ENCODE measurements at places on chromosomes 3 and 15.

DNA sequence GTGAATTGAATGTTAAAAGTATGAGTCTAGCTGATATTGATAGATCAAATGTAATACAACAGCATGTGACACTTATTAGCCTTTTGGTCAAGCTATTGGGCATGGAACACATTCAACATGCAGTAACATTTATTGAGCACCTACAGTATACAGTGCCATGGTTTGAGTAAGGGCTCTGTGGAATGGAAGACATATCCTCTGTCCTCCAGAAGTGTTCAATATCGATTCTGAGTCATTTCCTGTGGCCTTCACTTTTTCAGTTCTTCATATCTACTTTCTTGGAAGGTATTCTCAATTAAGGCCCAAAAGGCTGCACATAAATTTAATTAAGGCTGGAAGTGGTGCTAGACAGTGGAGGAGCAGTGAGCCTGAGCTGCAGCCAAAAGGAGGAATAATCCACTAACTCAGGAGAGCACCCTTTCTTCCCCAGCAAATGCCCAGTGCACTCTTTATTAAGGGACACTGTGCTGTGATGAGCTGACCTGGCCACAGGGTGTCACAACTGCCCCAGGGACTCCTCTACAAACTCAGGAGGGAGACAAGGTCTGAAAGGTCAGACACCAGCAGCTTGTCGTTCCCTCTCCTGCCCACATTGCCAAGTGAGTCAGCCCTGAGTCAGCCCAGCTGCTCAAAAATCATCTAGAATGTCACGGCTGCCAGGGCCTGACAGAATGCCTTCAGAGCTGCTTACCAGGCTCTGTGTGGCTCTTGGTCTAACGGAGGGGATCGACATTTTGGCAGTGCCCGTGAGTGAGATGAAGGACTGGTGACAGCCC is 544.8 kb downstream of the AGBL1 start:
- no peak for DNase-seq

GRCh38 chr3:99396651-99397275 is 241.6 kb upstream of the COL8A1 start:
- no peak for DNase-seq

DNA sequence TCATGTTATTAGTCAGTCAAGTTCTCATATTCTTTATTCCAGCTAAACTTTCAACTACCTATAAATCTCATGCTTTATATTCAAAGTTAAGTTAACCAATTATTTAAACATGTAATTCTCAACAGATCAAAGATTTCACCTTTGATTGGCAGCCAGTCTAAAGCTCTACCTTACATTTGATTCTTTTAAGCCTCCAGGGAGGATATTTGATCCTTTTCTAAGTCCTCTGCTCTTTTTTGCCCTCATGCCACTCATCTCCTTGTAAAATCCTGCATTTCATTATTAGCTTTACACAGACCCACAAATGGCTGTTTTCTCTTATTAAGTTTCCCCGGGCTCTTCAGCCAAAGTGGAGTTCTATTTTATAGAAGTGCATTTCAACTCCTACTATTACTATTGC is 134.1 kb downstream of the NLGN1 start:
- no peak for DNase-seq

GRCh38 chr3:112770032-112770626 is 76.5 kb downstream of the CD200R1L start:
- no peak for DNase-seq

GRCh38 chr15:66899555-66900350 is 165.6 kb upstream of the SMAD3 start:
- DNase-seq, result no peak

DNA sequence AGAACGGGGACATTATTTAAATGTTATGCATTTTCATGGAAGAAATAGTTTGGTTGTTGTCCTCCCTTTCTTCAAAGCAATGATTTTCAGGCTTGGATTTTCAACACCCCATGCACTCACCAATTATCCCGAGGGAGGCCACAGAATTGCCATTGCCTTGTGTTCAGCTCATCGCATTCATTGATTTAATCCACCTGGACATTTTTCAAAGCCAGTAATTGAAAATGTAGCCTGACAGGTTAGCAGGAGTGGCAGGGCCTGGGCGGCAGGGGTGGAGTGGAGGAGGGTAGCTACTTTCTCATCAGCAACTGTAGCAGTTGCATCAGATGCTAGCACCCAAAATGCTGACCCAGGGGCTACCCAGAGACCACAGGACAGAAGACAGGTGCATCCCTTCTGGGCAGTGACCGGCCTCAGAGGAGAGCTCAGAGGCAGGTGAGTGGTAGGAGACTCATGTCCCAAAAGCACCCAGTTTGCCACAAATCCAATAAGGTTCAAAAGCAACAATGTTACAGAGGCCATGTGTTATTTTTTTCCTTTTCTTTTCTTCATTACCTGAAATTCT is 242.4 kb downstream of the CD47 start:
- no peak for DNase-seq

GRCh38 chr15:81886080-81886479 is 159.7 kb downstream of the MEX3B start:
- DNase-seq, result no peak

DNA sequence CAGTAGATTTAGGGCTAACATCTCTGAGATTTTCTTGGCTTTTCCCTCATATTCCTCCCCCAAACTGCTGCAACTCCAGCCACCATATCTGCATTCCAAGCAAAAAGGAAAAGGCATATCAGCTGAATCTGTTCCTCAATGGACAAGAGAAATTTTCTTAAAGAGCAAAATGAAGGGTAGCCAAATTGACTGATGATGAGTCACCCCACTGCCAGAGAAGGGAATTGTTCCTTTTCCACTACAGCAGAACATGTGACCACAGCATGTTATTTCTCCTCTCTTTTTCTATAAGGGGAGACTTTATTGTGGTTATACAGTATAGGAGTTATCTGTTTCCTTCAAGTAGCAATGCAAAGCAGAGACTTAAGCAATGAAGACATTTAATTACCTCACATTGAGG is 172.5 kb downstream of the MTHFS start:
- no peak for DNase-seq

- no peak for DNase-seq
These were observed 10.5 kb upstream of the CCDC54 start for GRCh38 chr3:107366766-107367165.

DNA sequence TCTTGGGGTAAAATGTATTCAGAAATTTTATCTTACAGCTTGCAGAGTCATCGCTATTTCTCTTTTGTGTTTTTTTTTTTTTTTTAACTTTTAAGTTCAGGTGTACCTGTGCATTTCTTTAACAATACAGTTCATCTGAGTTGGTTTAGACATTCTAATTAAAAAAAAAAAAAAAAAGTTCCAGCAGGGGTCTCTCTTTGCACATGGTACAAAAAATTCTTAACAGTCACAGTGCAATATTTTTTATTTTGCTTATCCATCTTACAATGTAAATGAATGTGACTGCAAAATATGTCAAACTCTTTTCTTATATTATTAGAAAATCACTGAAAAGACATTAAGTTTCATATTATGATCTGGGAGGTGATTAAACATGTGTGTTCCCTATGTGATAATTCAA is 47.5 kb upstream of the SLC9A9 start:
- no peak for DNase-seq

DNA sequence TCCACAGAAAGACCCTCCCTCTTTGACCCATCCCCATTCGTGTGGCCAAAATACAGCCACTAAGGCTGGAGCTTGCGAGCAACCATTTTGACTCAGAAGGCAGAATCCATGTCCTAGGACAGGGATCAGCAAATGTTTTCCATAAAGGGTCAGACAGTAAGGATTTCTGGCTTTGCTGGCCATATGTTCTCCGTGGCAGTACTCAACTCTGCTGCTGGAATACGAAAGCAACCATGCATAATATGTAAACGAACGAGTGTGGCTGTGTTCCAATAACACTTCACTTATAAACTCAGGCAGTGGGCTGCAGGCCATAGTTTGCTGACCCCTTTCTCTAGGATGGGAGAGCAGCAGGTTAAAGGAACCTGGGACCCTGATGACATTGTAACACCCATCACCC is 77.6 kb upstream of the WNT5A start:
- DNase-seq, result no peak

DNA sequence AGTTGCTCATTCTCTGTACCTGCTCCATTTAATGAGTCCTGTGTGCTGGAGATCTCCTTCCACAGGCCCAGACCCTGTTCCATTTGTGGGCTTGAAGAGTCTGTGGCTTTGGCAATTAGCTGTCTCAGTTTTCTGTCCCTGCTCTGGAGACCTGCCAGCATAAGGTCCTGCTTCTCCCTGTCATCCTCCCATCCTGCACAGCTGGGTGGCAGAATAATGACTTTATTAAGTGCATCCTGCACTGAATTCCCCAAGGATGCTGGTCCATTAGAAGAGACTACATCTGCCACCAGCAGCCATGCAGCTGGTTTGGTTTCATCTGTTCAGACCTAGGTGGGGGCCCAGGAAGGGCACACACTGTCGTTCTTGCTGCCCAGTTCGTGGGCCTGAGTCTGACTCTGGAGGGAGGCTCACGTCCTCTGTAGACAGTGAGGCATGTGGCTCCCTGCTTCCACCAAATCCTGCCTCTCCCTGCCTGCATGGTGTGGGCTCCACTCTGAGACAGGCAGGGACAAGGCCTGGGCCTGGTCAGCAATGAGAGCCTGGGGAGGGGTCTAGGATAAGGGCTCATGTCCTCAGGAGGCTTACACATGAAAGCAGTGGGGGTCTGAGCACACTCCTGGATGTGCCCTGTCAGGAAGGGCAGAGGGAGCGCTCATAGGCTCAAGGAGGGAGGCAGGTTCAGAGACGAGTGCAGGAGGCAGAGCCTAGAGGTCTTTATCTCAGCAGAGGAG is 78.4 kb upstream of the PRR23E start:
- DNase-seq, result no peak

DNA sequence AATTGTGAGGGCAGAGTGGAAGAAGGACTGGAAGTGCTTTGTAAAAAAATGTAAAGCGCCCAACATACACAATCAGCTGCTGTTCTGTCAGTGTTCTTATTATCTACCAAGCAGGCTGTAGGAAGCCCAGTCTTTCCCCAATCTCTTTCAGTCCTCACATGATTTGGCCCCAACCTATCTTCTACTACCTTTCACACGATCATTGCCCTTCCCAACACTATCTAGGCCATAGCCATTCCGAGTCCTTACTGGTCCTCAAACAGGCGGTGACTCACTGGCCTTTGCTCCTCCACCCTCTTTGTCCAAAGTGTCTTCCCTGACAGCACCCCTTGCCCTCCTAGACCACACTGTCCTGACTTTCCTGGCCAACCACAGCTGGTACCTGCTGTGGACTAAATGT is 861 bp upstream of the RFT1 start:
- no peak for DNase-seq

DNA sequence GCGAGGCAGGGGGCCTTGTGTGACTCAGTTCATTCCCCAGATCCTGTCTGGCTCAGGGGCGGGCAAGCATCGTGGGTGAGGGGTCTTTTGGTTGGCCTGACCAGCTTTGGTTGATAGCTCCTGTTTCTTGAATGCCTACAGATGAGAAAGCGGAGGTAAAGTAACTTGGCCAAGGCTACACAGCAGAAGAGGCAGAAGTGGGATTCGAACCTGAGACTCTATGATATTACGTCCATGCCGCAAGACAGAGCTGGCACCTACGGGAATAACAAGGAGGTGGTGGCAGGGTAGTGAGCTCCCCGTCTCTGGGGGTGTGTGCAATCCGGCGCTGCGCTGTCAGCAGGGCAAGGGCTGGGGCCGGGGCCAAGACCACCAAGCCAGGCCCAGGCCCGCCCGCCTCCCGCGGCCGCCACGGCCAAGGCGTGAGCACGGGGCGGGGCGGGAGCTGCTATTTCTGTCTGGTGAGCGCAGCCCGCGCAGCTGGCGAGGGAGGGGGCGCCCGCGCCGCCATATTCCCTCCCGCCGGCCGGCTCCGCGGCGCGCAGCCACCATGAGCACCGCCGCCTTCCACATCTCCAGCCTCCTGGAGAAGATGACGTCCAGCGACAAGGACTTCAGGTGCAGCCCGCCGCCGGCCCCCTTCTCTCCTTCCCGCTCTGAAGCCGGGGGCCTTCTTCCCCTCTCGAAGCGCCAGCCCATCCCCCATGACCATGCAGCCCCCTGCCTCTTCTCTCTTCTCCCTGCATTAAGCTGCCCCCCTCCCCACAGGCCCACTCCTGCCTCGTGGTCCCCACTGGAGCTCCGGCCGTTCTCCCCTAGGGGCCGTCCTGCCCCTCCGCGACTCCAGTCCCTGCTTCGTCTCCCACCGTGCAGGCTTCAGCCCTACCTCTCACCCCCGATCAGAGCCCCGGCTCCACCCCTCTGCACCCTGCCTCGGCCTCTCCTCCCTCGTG is at the start of gene CAND2:
Gene CAND2, plus strand, starts transcription at position 510 of the 953 bp plus-strand sequence. Its CDS starts 41 bp downstream, at position 551.
- DNase-seq, result no peak

- no peak for DNase-seq
These were observed 97.6 kb downstream of the MEX3B start for GRCh38 chr15:81948222-81948621.

DNA sequence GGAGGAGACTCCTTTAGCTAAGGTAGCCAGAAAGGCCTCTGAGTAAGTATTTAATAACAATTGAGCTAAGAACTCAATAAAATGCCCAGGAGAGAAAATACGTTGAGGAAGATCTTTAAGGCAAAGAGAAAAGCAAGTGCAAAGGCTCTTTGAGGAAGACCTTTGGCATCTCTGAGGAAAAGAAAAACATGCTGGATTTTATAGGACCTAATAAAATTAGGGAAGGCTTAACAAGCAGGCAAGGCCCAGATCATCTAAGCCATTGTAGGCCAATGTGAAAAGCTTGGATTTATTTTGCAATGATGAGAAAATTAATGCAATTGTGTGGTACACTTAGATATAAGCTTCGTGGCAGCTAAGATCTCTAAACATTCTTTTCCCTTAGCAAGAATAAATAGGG is 75.7 kb downstream of the P3H2 start:
- no peak for DNase-seq

Measured in cortex of kidney (tissue), 1 donor.